OCI-M1 (cell line): ENCODE measurements at places on chromosomes 12 and 14.

- DNase-seq: no peak
These were observed 14.0 kb upstream of the HPD start for GRCh38 chr12:121872546-121873215.

DNA sequence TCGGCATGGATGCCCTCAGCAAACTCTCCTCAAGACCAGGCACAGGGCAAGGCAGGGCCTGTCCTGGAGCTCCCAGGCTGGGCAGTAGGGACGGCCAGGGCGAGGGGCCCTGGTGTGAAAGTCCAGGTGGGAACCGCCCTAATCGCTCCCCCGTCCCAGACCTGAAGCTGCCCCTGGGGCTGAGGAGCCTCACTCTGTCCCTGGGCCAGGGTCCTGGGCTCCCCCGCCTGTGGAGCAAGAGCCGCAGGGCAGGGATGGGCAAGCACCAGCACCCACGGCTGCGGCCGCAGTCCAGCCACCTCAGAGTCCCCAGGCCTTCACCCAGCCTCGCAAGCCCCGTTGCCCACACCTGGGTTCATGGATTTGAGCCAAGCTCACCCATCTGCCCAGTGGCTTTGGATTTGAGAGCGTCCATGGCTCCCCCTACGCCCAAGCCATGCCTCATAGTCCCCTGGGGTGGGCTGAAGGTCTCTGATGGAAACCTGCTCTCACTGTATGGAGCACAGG, 102.4 kb upstream of the C14orf180 start:
- DNase-seq: no peak

GRCh38 chr14:61695695-61696527, 598 bp downstream of the HIF1A start:
- peak; percentile 45 for DNase-seq

GRCh38 chr12:111761706-111762105, 5.0 kb upstream of the ALDH2 start:
- DNase-seq: no peak

DNA sequence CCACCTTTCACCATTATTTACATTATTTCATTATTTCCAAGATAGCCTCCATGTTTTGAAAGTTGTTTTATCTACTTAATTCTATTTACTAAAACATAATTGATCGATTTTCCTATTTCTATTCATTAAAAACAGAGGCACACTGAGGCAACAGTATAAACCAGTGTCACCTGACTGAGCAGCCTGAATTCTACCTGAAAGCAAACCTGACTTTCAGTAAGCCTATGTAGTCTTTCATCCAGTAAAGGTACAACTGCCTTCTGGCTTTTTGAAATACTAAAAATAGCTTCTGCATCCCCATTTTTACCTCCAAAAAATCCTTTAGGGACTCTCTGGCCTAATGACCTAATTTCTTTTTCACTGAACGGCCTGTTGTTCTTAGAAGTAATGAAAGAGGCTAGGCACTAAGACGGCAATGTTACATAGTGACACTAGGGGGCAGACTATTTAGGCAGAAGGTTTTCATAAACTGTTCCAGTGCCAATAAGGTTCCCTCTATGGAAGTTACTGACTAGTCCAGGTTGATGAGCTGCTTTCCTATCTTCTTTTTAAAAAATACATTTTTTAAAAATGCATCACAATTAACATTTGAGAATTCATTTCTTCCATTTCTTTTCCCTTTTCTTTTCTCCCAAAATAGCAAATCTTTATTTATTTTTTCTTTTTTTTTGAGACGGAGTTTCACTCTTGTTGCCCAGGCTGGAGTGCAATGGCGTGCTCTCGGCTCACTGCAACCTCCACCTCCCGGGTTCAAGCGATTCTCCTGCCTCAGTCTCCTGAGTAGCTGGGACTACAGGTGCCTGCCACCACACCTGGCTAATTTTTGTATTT, 17.5 kb downstream of the ANAPC5 start:
- peak; percentile 79 for DNase-seq

- peak; percentile 69 for DNase-seq
These were observed 77.7 kb upstream of the SLC38A2 start for GRCh38 chr12:46450279-46450748.

GRCh38 chr12:73902260-73902659, 635.4 kb upstream of the ATXN7L3B start:
- no peak for DNase-seq

- no peak for DNase-seq
These were observed 120.1 kb downstream of the SMOC1 start for GRCh38 chr14:69999261-69999674.

DNA sequence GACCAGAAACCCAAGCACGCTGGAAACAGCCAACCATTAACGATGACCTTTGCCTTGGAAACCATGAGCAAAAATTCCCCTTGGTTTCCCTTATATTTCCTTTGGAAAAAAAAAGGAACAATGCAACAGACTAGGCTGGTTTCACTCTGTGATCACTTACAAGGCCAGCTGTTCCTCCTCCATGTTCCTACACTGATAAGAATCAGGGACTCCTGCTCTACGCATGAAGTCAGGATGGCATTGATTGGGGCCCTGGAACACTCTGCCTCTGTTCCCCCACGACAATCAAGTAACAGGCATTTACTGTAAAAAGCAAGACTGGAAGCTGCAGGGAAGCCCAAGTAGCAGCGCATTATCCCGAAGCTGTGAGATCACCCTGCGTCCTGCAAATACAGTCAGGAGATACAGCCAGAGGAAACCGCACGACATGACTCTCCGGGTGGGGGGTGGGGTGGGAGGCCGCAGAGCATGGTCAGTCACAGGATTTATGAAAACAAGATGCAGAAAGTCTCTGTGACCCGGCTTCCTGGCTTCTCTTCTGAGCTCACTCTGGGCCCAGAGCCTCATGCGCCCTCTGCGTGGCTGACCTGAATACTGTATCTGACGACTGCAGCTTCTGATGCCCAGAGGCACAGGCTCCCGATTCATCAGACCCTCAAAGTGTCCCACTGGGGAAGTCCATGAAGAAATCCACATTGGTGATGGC, 31.1 kb downstream of the SSH1 start:
- peak; percentile 77 for DNase-seq

DNA sequence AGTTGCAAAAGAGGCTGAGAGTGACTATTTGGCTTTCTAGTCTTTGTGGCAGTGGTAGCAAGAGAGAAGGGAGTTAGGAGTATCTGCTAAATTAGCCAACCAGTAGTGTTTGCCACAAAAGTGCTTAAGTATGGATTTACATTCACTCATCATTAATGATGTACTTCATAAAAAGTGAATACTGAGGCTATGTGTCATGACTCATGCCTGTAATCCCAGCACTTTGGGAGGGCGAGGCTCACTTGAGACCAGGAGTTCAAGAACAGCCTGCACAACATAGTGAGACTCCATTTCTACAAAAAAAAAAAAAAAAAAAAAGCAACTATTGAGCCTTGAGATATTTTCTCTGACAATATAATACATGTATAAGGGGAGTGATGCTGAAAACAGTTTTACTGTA, 36.8 kb downstream of the CCDC177 start:
- DNase-seq: no peak

- no peak for DNase-seq
These were observed 189.6 kb upstream of the TMEM132C start for GRCh38 chr12:128077211-128077916.

DNA sequence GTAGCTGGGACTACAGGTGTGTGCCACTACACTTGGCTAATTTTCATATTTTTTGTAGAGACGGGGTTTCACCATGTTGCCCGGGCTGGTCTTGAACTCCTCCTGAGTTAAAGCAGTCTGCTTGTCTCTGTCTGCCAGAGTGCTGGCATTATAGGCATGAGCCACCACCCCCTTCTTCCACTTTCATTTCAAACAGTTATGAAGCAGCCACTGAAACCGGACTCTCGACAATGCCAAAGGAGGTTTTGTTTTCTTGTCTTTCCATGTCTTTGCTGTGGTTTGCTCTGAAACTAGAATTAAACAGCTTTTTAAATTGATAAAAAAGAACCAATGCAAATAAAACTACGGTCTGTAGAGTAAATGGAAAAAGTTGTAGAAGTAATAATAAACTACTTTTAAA, 30.4 kb downstream of the RAP1B start:
- no peak for DNase-seq

DNA sequence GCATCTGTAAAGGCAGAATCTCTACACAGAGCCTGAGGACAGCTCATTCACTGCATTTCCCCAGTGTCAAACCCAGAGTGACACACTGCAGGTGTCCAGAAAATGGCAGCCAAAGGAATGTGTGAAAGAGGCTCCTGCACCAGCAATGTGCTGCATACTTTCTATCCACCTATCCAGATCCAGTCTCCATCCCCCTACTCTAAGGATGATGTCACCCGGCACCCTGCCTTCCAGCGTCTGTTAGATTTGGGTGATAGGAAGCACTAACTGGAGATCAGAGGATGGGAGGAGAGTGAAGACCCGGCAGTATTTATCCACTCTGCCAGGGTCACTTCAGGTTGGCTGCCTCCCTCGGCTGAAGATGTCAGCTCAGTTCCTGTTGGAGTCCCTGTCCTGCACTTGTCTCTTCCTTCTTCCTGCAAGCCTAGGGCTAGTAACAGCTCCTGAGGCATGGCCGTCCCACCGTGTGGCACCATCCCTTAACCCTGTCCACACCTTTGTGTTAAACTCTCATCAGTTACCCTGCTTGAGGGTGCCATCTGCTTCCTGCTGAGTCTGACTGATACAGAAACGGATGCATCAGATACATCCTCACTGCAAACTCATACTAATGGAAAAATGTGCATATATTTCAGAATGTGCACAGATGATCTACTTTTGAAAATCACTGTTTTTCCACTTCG, 13.0 kb upstream of the GPR68 start:
- no peak for DNase-seq

DNA sequence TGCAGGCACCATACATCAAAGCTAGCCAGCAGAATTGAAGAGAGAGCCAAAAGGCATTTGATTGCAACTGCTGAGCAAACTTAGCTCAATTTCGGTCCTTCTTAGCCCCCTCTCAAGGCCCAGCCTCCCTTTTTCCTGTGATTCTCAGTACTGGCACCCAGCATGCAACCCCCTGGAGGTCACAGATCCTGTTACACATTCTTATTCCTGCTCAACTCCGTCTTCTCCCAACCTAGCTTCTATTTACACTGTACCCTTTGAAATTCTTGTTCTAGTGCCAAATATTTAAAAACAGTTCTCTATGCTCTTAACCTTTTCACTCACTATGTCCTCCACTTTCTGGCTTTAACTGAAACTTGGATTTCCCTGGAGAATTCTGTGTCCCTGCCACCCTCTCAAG, 131.3 kb upstream of the CPSF6 start:
- DNase-seq: no peak

- DNase-seq: no peak
These were observed 18.7 kb downstream of the DTX1 start for GRCh38 chr12:113075137-113075683.

DNA sequence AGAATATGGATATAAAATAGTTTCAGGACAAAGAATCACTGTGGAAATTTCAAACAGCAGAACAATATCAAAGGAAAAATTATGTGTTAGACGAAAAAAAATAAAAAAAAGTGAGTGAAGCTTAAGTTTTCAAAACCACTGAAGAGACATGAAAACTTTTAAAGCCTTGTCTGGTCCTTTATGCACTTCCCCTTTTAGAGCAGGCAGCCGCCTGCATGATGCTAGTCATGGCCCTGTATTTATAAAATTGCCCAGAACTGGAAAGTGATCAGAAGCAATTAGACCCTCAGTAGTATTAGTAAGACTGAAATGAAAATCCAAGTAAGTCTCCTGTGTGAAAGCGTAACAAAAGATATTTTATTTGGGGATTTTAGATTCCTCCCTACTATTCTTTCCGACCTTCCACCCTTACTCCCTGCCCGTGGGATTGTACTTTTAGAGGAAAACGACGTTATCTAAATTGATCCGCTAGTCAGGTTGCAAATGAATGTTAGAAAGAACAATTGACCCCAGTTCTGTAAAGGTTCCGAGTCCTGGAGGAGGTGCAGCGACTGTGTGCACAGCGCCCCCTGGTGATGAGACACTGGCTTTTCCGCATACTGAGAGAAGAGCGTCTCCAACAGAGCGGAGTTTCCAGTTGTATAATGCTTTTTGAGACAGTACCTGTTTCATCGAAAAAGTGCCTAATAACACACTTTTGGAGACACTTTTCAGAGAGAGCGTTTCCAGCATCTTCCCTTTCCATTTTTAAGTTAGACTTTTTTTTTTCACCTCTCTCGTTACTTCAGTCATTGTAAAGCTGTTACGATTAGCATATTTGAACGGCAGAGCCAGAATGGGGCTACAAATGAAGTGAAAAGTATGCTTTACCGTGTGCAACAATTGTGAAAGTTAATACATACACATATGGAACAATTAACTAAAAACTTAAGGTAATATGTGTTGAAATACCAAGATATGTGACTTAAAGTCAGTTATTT, 12.4 kb downstream of the MGST1 start:
- peak; percentile 65 for DNase-seq

GRCh38 chr12:73935817-73936216, 601.8 kb upstream of the ATXN7L3B start:
- peak; percentile 51 for DNase-seq

DNA sequence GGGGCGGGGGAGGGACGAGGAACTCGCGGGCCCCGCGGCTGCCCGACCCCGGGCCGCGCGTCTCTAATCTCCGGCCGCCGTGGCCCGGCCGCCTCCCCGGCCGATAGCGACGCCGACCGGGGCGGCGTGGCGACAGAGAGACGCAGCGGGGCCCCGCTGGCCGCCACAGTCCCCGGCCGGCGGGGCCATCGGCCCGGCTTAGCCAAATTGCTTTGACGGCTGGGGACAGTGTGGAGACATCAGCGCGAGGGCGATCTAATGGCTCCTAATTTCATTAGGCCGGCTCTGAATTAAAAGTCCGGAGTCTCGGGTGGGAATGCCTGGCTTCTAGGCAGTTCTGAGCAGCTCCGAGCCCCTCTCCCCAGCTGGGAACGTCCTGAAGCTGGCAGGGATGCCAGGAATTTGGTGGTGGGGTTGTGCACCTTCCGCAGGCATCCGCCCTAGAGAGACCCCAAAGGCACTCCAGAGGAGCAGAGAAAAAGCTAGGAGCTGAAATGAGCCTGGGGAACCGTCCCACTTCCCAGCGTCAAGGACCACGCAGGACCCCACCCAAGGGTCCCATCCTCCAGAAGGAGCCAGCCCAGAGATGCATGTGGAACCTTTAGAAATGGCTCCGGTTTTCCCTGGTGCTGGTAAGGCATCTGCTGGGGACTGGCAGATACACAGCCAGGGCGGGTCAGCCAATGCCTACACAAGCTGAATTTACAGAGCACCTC, 9.6 kb downstream of the TBX5 start:
- no peak for DNase-seq

GRCh38 chr12:114636723-114637480, 47.1 kb downstream of the TBX3 start:
- DNase-seq: no peak

DNA sequence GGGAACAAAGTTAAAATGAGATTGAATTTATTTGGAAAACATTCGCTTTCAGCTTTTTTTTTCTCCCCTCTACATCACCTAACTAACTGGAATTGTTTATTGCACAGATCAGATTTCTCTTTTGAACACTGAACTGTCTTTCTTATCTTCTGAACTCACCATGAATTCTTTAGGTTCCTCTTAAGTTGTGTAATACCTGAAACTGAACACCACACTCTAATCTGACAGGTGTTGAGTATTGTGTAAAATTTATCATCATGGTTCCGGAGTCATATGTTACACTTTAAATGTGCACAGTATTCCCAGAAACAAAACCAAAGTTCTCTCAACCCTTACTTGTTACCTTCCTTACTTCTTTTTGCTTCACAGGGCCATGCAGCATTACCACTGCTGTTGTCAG, 66.8 kb downstream of the TGFB3 start:
- DNase-seq: no peak

GRCh38 chr12:124475295-124476010, 92.0 kb downstream of the NCOR2 start:
- no peak for DNase-seq
